ENCODE measurements at places on chromosomes 3 and 15.

DNA sequence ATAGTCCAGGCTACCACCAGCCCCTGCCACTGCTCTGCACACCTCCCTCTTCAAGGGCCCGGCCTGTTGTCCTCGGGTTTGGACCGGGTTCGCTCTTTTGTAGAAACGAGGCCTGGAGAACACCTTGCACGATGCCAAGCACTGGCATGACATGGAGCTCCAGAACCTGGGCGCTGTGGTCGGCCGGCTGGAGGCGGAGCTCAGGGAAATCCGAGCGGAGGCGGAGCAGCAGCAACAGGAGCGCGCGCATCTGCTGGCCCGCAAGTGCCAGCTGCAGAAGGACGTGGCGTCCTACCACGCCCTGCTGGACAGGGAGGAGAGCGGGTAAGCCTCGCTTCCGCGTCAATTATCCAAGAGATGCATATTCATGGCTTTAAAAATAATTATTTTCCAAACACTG is 72.4 kb downstream of the BFSP2 start:
- no peak for DNase-seq

- no peak for DNase-seq
Observed at GRCh38 chr3:155184011-155184410, 103.9 kb downstream of the MME start.

GRCh38 chr3:184428561-184429175 is 48.8 kb downstream of the CHRD start:
- DNase-seq: no peak

GRCh38 chr3:47908744-47909143 is 105.8 kb downstream of the DHX30 start:
- no peak for DNase-seq

DNA sequence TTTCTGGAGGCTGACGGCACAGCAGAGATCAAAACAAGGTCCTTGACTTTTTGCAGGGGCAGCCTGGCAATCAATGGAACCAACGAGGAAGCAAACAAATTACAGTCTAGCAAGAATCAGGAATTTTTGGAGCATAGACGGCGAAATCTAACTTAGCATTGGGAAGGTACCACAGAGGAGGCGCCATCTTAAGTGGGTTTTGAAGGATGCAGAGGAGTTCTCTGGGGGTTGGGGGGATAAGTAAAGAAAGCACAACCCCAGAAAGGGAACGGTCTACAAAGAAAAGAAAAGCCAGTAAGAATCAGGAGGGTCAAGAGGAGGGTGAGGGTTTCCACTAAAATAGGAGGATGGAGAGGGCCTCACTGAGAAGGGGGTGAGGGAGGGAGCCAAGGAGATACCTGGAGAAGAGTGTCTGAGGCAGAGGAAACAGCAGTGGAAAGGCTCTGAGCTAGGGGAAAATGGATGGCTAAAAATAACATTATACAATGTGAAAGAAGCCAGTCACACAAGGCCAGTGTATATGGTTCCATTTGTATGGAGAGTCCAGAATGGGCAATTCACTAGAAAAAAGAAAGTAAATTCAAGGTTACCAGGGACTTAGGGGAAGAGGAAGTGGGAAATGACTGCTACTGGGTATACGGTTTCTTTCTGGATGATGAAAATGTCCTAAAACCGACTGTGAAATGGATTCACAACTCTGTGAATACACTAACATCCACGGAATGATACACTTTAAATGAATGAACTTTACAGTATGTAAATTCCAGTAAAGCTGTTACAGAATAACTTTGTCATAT is 25.2 kb upstream of the IQSEC1 start:
- no peak for DNase-seq

DNA sequence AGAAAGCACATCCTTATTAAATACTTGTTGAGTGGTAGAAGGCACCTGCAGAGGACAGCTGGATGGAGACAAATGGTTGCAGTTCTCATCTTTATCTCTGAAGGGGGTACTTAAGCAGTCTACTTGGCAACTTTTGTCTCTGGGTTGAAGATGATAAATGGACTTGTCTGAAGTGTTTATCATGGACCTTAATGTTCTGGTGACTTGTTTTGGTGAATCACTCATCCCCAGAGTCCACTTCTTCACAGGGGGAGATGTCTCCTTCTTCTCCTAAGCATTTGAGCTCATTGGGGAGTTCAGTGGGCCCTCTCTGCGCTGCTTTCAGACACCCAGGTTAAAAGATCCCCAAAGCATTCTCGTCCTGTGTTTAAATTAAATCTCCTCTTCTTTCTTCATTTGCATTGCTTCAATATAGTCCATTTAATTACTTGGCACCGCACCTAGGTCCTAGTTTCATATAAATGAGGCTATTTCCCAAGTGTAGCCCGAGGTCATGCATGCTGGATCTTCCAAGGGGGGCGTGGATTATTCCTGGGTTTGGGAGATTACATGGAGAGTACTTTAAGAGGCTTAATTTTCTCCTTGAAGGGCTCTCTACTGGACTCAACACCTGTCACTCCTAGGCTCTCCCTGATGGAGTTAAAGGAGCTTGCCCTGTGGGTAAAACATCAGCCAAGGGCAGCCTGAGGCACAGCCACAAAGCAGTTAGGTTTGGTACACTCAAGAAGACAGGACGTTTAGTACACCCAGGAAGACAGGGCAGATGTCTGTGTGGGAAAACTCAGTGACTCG is 239.3 kb upstream of the C2CD4B start:
- DNase-seq: no peak

GRCh38 chr3:104612218-104612617 is 754.5 kb upstream of the ALCAM start:
- DNase-seq: no peak
